ENCODE measurements at places on chromosomes 7 and 10.

DNA sequence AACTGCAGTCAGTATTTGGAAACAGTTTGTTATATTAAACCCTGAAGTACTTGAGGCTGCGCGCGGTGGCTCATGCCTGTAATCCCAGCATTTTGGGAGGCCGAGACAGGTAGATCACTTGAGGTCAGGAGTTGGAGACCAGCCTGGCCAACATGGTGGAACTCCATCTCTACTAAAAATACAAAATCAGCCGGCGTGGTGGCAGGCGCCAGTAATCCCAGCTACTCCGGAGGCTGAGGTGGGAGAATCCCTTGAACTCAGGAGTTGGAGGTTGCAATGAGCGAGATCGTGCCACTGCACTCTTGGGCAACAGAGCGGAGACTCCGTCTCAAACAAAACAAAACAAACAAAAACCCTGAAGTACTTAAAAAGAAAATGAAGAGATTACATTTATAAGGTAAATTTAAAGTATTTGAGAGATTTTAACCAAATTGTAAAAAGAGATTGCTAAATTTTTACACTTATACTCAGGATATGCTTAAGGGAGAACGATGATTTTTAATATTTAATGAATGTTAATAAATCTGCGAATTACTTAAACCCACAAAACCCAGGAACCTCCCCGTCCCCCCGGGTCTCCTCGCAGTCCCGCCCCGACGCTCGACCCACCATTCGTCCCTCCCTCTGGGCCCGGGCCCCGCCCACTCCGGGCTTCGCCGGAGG, 425 bp upstream of the MTG1 start:
- no peak for DNase-seq

GRCh38 chr7:158101821-158102450, 485.7 kb downstream of the PTPRN2 start:
- DNase-seq: no peak

DNA sequence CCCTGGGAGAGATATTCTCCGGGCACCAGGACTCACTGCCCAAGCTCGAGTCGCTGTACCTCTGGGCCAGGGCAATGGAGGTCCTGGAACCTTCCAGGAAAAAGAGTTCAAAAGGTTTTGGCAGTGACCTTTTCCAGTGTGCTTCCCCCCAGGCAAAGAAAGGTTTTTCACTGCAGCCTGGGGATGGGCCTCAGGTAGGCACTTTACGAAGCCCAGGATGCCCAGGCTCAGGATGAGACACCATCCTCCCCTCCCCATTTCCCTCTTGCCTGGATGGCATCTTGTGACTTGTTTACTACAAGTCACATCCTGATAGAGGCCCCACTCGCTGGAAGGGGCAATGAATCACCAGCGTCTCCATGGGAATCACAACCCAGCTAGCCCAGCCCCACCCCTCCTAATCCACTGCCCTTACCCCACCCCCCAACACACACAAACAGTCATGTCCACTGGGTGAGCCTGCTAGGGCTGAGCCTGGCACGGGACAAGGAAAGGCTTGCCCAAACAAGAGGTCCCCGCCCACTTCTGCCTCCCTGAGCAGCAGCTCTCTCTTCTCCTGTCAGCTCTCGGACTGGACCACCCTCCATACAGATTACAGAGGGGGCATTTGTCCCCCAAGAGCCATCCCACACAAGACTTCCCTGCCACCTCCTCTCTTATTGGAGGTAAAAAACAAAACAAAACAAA, 93.8 kb upstream of the SMNDC1 start:
- DNase-seq: no peak

- peak; percentile 6 for DNase-seq
Measured at GRCh38 chr7:142880876-142881505, 4.6 kb downstream of the TRPV6 start.

DNA sequence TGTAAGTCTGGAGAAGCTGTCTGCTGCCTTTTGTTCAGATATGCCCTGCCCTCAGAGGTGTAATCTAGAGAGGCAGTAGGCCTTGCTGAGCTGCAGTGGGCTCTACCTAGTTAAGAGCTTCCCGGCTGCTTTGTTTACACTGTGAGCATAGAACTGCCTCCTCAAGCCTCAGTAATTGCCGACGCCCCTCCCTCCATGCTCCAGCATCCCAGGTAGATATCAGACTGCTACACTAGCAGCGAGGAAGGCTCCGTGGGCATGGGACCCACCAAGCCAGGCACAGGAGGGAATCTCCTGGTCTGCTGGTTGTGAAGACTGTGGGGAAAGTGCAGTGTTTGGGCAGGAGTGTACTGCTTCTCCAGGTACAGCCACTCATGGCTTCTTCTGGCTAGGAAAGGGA, 26.4 kb upstream of the CXCL12 start:
- DNase-seq: no peak

DNA sequence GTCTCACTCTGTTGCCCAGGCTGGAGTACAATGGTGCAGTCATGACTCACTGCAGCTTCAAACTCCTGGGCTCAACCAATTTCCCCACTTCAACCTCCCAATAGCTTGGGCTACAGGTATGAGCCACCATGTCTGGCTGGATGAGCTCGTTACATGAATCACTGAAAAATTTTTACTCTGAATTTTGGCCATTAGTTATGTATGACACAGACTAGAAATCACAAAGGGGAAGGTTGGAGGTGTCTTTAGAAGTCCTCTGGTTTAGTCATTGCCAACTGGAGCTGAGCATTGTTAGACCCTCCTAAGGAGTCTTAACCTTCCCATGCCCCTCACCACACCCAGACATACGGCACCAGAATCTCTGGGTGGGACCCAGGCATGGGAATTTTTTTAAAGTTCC, 34.7 kb downstream of the SVIL start:
- no peak for DNase-seq

DNA sequence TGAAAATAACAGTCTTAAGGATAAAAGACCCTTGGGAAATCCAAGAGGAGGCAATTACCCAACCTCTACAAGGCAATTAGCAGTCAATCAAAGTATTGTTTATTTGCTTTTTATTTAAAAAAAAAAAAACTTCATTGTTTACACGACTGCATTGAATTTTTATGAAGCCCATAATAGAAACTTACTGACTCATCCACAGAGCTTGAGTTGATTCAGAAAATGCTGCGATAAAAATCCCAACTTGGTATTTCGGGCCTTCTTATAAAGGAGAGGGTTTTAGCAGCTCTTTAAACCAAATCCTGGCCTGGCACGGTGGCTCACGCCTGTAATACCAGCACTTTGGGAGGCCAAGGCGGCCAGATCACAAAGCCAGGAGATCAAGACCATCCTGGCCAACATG, 69.2 kb upstream of the PALS2 start:
- DNase-seq: no peak

GRCh38 chr10:98589007-98589406, 142.3 kb upstream of the HPS1 start:
- DNase-seq: no peak

DNA sequence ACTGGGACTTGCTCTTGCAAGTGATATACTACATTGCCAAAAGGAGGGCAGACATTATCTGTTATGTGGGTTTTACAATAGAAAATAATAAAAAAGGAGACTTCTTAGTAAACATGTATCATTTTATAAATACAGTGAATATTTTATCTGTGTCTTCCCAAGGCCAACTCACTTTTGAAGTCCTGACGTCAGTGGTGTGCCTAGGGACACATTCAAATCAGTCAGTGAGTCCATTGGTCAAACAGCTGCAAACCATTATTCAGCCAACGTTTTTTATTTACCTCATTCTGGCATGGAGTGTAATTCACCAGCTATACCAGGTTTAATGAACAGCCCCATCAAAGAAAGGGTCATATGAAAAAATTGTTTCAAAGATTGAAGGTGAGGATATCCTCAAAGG, 263.7 kb downstream of the IPMK start:
- no peak for DNase-seq
